ENCODE measurements at places on chromosomes 7 and 10.
A peak's percentile ranks its signal among the peaks of the same experiment; 100 is the strongest.

DNA sequence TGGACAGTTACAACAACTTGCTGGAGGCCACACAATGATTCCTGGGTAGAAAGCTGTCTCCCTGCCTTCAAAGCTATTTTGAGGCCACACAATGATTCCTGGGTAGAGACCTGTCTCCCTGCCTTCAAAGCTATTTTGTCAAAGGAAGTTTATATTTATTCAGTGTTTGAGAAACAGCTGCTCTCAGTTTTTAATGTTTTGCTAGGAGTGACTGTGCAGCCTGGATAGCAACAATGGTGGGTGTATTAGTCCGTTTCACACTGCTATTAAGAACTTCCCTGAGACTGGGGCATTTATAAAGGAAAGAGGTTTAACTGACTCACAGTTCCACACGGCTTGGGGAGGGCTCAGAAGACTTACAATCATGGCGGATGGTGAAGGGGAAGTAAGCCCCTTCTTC lies 3.9 kb upstream of the SGPL1 start:
- no peak for DNase-seq

DNA sequence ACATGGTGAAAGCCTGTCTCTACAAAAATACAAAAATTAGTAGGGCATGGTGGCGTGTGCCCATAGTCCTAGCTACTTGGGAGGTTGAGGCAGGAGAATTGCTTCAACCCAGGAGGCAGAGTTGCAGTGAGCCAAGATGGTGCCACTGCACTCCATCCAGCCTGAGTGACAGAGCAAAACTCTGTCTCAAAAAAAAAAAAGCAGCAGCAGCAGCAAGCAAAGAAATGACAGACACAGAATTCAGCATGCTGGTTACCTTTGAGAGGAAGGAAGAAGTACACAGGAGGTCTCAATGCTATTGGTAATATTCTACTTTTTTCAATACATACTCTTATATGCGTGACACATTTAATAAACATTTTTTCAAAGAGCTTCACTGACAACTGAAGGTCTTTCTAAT lies 81.3 kb downstream of the ZFAND4 start:
- DNase-seq: no peak

GRCh38 chr10:133237241-133237587 lies 441 bp upstream of the VENTX start:
- DNase-seq: no peak

DNA sequence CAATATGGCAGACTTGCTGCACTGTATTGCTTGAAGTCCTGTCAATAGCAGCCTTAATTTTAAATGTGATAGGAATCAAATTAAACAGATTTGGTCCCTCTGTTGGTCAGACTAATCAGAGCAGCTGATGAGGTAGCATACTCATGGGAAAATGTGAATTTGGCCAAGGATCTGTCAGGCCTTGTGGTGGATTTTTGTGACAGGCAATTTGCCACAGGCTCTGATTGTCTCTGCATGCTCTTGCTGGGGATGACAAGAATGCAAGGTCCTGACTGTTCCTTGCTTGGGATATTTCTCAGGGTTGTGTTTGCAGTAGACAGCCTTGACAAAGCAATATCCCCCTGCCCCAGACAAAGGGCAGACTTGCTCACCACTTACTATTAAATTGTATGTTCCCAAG lies 41.5 kb upstream of the GARS1 start:
- DNase-seq: no peak

DNA sequence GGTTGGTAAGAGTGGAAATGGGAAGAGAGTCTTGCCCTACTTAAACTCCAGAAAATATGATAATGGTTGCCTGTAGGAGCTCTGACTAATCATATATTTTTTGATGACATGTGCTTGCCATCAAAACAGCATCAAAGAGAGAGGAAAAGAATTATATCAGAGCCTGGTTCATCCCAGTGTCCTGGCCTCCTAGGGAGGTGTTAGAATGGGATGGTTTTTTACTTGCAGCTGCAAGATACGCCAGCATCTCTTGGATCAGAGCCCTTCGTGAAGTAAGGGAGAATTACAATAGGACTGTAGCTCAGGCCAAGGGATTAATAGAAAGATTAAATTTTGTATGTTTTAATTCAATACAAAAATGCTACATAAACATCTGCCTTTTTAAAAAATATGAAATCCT lies 177.6 kb upstream of the HDAC9 start:
- no peak for DNase-seq

DNA sequence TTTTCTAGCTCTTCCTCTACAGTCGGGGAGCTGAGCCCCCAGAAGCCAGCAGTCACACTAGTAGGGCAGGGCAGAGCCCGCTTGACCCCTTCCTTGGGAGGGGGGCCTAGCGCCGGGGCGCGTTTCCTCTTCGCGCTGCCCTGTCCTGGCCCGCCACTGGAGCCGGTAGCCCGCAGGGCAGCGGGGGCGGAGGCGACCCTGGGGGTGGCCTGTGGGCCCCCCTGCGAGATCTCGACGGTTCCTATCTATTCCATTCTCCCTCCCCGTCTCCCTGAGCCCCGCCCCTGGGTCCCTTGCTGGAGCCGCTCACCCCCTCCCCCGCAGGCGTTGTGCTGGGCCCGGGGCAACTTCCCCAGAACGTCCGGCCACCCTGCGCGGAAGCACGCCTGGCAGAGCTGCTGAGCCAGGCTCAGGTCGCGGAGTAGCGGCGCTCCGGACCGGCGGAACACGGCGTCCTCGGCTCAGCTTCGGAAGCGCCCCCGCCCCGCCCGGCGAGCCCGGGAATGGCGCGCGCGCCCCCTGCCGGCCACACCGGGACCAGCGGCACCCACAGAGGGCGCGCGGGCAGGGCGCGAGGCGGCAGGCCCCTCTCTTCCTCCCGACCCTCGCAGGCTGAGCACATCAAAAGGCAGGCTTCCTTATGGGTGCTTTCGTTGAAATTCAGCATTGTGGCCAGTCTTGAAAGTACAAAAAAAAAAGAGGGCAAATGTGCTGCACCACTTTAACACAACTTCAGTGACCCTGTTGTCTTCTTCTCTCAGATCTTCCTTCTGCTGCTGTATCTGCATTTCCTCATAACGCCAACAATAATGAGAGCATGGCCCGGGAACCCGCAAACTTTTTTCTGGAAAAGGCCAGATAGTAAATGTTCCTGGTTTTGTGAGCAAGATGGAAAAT lies 327.6 kb downstream of the TNS3 start:
- DNase-seq: peak; percentile 88

DNA sequence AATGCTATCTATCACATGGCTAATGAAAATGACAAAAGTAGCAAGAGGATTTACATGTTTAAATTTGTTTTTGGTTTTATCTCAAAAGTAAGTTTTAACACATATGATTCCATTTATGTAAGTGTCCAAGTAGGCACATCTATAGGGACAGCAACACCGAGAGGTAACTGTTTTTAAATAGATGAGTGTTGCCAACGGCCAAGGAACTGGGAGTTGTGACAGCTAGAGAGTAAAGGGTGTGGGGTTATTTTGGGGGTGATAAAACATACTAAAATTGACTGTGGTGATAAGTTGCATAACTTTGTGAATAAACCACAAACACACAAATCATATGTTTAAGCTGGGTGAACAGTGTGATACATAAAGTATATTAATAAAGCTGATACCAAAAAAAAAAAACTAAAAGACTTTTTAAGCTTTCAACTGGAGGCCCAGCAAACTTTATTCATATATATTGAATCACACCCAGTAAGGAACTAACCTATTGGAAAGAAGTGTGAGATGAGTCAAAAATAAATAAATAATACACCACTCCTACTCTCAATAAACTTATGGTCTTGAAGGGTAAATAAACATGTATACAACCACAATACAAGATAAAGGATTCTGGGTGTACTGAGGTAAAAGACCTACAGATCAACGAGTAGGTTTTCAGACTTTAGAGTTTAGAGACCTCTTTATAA lies 33.0 kb downstream of the LRRC72 start:
- no peak for DNase-seq

DNA sequence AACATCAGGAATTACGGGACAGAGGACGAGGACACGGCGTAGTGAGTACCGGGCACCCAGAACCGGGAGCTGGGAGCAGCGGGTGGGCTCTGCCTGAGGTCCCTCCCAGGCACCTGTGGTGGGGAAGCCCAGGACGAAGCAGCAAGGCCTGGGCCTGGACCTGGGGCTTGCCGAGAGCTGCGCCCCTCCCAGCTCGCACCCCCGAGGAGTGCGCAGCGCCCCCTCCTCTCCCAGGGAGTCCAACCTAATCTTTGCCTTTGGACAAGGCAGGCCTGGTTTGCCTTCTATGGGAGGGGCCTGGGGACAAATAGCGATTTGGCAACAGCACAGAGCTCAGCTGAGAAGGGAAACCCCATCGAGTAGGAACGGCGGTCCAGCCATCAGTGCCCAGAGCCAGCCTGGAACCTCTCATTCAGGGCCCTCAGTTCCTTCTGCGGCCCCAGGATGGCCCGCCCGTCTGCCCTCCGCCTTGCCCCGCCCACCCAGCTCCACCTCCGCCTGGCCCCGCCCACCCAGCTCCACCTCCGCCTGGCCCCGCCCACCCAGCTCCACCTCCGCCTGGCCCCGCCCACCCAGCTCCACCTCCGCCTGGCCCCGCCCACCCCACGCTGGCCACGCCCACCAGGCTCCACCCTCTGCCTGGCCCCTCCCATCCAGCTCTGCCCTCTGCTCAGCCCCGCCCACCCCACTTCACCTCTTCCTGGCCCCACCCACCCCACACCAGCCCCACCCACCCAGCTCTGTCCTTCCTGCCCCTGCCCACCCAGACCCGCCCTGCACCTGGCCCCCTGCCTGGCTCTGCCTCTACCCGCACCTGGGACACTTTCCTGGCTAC lies 32.5 kb upstream of the KNDC1 start:
- no peak for DNase-seq

DNA sequence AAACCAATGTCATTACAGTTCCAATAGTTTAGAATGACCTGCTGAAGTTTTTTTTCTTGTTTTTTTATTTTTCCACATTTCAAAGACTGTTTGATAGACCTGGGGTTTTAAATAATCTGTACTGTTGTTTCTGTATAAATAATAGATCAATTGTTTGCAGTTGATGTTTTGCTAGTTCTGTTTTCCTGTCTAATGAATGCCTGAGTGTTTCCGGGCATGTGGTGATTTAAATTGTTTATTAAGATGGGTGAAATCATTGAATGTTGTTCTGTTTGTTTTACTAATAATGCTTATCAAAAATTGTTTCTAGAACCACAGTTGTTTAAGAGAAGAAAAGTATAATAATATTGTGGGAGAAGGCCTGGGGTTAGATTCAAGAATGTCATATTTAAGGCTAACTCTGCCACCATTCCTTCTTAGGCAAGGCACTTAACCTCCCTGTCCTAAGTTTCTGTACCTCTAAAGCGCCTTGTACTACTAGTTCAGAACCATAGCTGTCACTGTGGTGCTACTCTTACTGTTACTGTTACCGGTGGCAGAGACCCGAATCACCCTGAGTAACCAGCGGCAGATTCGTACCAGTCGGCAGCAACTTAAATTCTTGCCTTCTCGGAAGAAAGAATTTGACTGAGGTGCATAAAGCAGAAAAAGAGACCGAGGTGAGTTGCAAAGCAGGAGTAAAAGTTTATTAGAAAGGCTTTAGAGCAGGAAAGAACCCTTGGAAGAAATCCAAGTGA lies 1014.1 kb downstream of the REEP3 start:
- no peak for DNase-seq

DNA sequence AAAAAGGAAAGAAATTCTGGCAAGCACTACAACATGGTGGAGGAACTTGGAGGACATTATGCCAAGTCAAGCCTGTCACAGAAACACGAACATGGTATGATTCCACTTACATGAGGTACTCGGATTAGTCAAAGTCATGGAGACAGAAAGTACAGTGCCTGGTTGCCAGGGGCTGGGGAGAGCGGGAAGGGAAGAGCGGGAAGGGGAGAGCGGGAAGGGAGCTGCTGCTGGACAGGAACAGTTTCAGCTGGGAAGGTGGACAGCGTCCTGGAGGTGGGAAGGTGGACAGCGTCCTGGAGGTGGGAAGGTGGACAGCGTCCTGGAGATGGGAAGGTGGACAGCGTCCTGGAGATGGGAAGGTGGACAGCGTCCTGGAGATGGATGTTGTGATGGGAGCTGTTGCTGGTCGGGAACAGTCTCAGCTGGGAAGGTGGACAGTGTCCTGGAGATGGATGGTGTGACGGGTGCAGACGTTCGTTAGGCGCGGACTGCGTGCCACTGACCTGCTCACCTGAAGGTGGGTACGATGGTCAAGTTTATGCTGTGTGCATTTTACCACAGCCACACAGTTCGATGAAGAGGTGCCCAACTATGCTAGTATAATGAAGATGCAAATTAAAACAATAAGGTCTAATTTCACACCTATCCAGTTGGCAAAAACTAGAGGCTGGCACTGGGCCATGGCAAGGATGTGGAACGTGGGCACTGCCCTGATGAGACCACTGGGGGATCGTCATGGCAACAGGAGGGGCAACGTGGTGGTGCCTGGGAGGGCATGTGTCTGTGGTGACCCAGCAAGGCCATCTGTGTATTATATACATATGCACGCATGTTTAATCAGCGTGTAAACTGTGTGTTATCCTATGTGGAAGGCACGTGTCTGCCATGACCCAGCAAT lies 103.8 kb downstream of the NKX6-2 start:
- peak; percentile 50 for DNase-seq

- no peak for DNase-seq
Measured at GRCh38 chr7:137625197-137625596, 221.6 kb downstream of the DGKI start.

DNA sequence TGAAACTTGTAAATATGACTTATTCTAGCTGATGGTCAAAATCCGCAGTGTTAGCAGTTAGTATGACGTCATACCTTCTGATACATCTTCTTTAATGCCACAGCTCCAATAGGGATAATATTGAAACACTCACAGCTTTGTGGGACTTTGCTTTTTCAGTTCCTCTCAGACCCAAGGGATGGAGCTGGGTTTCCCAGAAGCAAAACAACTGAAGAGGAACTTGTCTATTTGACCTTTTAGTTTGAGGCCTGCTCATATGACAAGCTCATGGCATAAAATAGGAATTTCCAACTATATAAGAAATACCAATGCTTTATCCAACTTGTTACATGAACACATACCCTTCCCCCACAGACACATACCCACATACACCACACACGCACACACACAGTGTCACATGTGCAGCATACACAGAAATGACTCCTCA lies 31.6 kb upstream of the C10orf67 start:
- no peak for DNase-seq

DNA sequence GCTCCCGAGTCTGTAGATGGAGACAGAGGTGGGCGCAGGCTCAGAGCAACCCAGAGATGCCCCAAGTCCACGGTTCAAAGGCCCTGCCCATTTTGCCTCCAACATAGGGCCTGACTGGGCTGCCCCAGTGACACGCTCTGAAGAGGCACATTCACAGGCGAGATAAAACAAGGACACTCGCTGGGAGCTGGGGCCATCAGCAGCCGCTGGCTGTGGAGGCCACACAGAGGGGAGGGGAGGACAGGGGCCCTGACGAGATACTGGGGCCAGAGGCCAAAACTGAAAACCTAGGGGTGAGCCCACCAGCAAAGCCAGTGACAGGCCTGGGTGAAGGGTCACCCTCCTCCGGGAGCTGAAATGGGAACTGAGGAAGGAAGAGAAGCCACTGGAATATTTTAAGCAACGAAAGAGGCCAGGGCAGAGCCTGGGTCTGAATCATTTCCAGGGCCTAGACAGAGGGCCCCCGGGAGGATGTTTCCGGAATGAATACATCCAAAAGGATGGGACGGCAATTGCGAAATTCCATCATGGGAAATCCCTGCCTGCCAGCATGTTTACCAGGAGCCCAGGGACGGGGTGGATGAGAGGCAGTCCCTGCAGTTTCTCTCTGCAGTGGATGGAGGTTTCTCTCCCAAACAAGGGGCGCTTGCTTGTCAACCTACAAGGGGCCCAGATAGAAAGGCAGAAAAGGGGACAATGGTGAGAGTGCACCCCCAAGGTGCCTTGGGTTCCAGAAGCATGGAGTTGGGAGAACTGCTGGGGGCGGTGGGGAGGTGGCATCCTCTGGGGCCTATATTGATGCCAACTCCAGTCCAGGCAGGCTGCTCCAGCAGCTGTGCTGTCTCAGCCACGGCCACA lies 29.0 kb upstream of the HSPA12A start:
- no peak for DNase-seq
